ENCODE measurements at places on chromosomes 6 and 20.
A peak's percentile ranks its signal among the peaks of the same experiment; 100 is the strongest.

DNA sequence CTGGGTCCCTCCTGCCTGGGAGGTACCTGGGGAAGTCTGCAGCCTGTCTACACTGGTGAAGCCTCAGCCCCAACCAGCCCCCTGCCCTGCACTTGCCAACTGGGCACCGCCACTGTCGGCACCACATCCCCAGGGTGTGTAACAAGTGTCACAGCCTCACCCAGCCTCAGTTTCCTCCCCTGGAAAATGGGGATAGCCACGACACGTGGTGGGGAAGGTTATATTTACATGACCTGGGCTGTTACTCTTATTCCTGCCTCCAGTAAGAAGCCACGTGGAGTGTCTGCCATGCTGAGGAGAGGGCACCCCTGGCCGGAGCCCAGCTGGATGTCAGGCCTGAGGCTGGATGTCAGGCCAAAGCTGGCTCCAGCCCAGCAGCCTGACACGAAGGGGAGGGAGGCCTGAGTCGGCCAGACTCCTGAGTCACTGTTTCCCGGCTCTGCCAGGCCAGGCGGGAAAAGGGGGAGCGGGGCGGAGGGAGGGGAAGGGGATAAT, 44.9 kb downstream of the SNAI1 start:
- no peak for DNase-seq

- DNase-seq, result no peak
Measured at GRCh38 chr6:108846628-108847027, 1.6 kb upstream of the ARMC2 start.

DNA sequence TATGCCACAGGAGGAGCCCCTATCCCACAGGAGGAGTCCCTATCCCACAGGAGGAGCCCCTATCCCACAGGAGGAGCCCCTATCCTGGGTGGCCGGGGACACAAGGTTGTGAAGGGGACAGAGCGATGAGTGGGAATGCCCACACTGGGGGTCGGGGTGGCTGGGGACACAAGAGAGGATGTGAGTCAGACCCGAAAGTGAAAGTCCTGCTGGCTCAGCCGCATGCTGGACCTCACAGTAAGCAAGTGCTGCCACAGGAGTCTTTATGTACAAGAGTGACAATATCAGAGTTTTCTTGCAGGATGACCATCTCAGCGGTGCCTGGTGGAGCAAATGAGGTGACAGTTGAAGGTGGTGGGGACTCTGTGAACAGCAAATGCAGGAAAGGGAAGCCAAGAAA, 93.7 kb downstream of the PSMB1 start:
- DNase-seq, result peak; percentile 20

GRCh38 chr20:37627060-37627766, 66.6 kb upstream of the CTNNBL1 start:
- DNase-seq, result peak; percentile 40

Measured in DMS53 (cell line).